ENCODE measurements at places on chromosomes 3 and 15. TPM values are rescaled to one million over a fixed set of nuclear protein-coding genes. Genes with fewer than 3 reads are reported as not detected.

- H3K27me3 ChIP-seq = no peaks in the 10 kb centered on the region
- H3K4me1 ChIP-seq = no peaks in the 10 kb centered on the region
- DNase-seq = no peak
- no peak overlapping the region for H3K27ac ChIP-seq
- no peaks in the 10 kb centered on the region for H3K36me3 ChIP-seq
Measured at GRCh38 chr3:185693985-185694653, 108.0 kb downstream of the SENP2 start.

Gene LNP1
- total RNA-seq = not detected

GRCh38 chr15:70431854-70432253 is 331.5 kb downstream of the UACA start:
- H3K27me3 ChIP-seq = no peaks in the 10 kb centered on the region
- H3K4me1 ChIP-seq = peaks cover 15% of the 10 kb centered on the region
- H3K36me3 ChIP-seq = no peaks in the 10 kb centered on the region
- H3K4me3 ChIP-seq = no peak overlapping the region

Gene GOLGA8K
- not detected for total RNA-seq

- H3K36me3 ChIP-seq = no peaks in the 10 kb centered on the region
- no peaks in the 10 kb centered on the region for H3K27me3 ChIP-seq
Measured at GRCh38 chr15:48253172-48253571, 47.1 kb downstream of the SLC12A1 start.
